GM12865 (cell line): ENCODE measurements at places on chromosomes 13 and 19.

DNA sequence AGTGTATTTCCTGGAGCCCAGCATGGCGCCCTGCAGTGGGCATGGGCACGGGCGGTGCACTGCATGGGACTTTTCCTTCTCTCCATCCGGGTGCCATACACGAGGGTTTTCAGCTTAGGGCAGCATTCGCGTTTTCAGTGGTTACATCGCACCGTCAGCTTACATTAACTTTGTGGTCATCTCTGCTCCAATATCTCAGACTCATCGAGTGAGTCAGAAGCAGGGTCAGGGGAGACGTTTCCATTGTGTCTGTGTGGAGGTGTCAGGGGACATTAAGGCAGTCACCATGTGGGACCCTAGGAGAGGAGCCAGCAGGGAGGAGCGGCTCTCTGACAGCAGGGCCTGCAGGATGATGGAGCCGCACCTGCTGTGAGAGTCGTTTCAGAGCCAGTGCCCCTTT, 541.0 kb downstream of the FGF9 start:
- no peak for DNase-seq

DNA sequence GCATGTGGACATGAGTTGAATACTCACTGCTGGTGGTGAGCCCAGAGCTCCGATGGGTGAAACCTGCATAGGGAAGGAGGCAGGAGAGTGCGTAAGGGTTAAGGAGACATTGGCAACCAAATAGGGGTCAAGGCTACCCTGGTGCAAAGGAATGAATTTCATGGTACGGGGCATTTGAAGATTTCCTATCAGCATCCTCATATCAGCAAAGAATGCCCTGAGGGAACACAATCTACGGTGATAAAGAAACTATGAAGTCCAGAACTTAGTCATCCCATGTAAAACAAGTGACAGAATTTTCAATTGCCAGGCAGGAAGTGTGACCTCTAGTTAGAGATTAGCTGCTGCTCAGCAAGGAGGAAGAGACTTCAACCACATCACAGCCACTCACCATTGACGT, 64.9 kb downstream of the MBD3L1 start:
- no peak for DNase-seq

DNA sequence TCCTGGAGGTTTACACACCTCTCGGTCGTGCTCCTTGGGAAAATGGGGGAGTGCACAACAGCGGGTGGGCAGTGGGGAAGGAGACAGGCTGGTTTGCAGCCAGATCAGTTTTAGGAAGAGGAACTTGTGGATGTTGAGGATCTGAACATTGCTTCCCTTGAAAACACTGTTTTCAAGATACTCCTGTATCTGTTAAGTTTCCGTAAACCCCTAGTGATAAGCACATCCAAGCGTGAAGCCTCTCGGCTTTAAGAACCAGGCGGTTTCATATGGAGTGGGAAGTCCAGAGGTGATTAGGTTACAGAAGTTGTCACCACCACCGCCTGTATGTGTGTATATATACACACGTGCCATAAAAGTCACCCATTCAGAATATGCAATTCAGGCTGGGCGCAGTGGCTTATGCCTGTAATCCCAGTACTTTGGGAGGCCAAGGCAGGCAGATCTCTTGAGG, 47.4 kb downstream of the SIPA1L3 start:
- peak; percentile 51 for DNase-seq

DNA sequence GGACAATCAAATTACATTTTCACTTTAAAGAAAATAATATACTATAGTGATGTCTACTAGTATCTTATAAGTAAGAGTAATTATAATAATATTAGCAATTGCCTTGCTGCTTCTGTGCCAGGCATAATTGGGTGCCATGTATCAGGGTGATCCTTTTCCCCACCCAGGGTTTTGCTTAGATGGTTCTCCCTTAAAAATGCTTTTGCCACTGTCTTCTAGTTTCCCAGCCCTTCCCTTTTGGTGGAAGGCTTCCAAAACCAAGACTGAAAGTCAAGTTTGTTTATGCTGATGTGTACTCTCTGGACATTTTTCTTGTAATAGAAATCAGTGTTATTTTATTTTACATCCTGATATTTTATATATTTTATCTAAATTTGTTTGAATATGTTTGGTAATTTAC, 77.8 kb downstream of the ITGBL1 start:
- no peak for DNase-seq

- DNase-seq, result no peak
Measured at GRCh38 chr13:25966086-25966485, 85.7 kb downstream of the SHISA2 start.

GRCh38 chr13:26179344-26179743, 42.8 kb downstream of the RNF6 start:
- no peak for DNase-seq

- no peak for DNase-seq
Measured at GRCh38 chr19:21023901-21024300, 3.4 kb downstream of the ZNF430 start.

DNA sequence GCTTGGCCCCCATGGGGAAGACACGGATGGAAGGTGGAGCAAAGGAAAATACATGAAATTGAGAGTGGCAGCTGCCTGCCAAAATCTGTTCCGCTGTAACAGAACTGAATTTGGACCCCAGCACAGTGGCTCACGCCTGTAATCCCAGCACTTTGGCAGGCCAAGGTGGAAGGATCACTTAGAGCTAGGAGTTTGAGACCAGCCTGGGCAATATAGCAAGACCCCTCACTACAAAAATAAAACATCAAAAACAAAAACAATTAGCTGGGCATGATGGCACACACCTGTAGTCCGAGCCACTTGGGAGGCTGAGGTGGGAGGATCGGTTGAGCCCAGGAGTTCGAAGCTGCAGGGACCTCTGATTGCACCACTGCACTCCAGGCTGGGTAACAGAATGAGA, 9.4 kb downstream of the PALM3 start:
- DNase-seq, result no peak

- no peak for DNase-seq
Measured at GRCh38 chr13:28258417-28258816, 120.1 kb downstream of the PAN3 start.

DNA sequence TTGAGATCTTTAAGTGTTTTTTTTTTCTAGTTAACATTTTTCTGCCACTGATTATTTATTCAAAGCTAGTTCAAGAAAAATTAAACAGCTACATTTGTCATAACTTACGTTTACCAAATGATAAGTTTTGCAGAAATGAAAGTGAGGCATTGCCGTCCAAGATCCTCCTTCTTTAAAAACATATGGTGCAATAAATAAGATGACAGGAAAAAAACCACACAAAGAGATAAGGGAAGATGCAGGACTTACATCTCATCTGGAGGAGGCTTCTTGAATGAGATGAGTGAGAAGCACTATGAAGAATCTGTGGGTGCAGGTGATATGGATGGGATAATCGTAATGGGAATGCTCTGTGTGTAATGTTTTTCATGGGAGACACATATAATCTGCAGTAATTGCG, 12.4 kb downstream of the TNFSF13B start:
- DNase-seq, result no peak

- no peak for DNase-seq
Measured at GRCh38 chr13:21846605-21847004, 175.7 kb downstream of the FGF9 start.

GRCh38 chr13:71801781-71802180, 65.2 kb downstream of the DACH1 start:
- no peak for DNase-seq

- no peak for DNase-seq
Measured at GRCh38 chr13:110589793-110590390, 25.5 kb upstream of the NAXD start.

DNA sequence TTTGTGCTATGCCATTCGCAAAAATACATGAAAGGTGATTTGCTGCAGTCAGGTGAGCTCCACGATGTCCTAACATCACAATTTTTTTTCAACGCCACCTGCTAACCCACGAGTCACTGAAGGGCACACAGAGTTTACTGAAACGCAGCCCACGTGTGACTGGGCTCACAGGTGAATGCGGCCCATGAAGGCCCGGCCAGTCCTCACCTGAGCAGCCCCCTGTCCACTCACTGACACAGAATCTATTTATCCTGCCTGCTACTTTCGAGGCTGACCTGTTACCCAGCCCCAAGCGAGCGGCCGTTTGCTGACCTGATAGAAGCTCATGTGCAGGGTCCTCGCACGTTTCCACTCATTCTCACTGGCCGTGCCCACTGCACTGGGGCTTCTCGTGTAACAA, 121.9 kb upstream of the SOX1 start:
- no peak for DNase-seq

GRCh38 chr13:113561417-113562084, 23.0 kb upstream of the TFDP1 start:
- DNase-seq, result no peak

DNA sequence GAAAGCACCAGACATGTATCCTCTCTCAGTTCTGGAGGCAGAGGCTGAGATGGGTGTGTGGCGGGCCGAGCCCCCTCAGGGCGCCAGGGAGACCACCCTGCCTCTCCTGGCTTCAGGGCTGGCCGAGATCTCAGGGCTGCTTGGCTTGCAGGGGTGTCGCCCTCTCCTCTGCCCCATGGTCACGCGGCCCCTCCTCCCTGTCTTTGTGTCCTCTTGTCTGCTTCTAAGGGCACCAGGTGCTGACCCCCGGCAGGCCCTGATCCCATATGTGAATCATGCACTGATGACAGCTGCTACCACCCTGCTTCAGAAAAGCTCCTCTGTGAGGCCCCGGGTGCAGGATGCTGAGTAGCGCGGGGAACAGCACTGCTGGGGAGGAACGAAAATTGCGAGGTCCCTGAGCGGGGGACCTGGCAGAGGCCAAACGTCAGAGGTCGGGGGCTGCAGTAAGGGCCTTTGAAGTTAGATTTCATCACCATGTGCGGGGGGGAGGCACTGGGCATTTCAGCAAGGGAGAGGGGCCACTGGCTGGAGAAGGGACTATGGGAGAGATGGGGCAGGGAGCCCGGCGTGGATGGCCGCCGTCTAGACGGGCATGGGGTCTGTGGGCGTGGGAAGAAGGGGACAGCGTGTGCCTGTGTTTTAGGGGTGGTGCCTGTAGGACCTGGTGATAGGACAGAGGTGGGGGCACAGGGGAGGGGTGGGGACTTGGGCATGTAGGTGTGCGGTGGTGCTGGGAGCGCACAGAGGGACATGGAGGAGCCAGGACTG, 125.2 kb downstream of the KDM4B start:
- no peak for DNase-seq

- DNase-seq, result no peak
Measured at GRCh38 chr13:44380404-44381165, 7.0 kb downstream of the SERP2 start.

DNA sequence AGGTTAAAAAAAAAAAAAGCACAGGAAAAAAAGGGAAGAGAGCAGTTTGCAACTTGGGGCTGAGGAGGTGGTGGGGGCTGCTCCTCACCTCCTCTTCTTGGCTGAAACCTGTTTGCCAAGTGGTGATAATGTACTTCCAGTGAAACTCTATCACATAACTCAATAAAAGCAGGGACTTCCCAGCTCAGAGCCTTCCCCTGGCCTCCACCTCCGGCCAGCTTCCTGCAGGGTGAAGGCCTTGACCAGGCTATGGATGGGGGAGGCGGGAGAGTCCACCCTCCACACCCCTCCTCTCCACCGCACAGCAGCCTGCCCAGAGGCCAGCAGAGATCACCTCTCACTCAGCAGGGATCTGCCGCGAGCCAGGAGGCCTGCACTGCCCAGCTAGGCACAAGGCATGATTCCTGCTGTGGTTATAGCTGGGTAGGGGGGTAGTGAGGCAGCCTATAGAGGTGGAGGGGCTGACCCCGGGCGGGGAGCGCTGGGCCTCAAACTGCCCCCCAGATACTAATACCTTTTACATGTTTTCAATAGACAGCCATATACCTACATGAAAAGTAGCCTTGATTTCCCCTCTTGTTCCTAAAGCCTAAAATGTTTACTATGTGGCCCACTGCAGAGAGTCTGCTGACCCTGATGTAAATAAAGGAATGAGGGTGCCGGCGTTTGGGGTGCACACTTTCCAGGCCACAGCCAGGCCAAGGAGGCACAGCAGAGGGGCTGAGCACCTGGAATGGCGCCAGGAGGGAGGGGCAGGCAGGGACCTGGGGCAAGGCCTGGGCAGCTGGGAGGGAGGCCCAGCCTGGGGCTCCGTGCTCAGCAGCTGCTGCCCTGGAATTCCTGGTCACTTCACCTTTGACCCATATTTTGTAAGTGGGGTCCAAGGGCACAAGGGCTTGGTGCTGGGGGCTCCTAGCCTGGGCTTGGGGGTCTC, 10.3 kb downstream of the ZNF787 start:
- DNase-seq, result no peak

- no peak for DNase-seq
Measured at GRCh38 chr13:111359237-111359915, 38.9 kb downstream of the TEX29 start.

- no peak for DNase-seq
Measured at GRCh38 chr19:47495478-47496372, 11.7 kb upstream of the KPTN start.

DNA sequence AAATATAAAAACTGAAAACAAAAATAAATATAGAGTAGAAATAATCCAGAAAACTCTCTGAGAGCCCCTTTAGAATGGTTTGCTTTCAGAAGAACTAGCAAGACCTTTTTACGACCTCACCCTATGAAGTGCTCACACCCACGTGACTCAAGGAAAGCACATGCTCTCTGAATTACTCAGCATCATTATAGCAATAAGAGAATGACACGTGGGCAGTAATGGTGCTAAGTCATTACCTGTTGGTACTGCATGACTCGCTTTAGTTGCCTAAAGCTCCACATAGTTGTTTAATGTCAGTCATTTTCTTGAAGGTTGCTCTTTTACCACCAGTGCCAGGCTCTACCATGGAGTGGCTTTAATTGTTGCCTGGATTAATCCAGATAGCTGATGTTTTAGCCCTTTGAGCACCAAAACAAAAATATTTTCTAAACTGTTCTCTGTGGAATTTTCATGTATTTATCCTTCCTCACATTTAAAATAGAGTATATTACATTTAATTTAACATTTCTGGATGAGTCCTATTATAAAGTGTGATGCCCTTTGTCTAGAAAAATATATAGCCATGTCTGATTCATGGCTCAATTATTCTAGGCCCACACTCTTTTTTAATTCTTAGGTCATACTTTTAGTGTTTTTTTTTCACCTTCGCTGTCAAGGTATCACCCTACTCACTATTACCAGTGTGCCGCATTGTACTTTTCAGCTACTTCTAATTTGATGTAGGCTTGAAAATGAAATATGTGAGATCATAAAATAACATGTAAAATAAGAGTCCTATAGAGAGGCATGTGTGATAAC, 56.8 kb downstream of the THSD1 start:
- DNase-seq, result peak; percentile 5

DNA sequence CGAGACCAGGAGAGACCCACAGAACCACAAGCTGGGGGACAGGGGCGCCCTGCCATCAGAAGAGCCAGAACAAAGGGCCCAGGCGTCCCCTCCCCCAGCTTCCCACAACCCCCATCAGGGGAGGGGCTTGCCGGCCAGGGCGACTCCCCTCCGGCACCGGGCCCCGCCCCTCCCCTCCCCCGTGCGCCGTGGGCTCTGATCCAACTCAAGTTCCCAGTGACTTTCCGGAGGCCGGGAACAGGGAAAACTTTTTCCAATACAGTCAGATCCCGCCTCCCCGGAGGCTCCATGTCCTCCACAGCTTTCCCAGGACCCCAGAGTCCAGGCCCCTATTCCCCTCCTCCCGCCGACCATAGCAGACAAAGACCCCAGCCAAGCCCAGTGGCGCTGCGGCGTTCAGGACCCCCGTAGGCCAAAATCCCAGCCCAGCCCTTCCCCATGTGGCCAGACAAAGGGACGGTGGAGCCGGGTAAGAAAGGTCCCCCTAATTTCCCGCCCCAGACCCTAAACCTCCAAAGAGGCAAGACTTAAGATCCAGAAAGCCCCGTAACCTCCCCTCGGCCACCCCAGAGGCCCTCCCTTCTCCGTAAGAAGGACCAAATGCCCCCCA, 673 bp downstream of the TEAD2 start:
- DNase-seq, result no peak

- DNase-seq, result no peak
Measured at GRCh38 chr19:45293682-45294081, 29.0 kb downstream of the CKM start.
